ENCODE measurements at places on chromosomes 6 and 20.

GRCh38 chr20:35007413-35007812 lies 51.7 kb downstream of the MYH7B start:
- peak; percentile 1 for DNase-seq

GRCh38 chr20:60310560-60311349 lies 352.5 kb downstream of the CDH26 start:
- DNase-seq = no peak

- no peak for DNase-seq
Observed at GRCh38 chr6:3939964-3940363, 90.8 kb downstream of the FAM50B start.

DNA sequence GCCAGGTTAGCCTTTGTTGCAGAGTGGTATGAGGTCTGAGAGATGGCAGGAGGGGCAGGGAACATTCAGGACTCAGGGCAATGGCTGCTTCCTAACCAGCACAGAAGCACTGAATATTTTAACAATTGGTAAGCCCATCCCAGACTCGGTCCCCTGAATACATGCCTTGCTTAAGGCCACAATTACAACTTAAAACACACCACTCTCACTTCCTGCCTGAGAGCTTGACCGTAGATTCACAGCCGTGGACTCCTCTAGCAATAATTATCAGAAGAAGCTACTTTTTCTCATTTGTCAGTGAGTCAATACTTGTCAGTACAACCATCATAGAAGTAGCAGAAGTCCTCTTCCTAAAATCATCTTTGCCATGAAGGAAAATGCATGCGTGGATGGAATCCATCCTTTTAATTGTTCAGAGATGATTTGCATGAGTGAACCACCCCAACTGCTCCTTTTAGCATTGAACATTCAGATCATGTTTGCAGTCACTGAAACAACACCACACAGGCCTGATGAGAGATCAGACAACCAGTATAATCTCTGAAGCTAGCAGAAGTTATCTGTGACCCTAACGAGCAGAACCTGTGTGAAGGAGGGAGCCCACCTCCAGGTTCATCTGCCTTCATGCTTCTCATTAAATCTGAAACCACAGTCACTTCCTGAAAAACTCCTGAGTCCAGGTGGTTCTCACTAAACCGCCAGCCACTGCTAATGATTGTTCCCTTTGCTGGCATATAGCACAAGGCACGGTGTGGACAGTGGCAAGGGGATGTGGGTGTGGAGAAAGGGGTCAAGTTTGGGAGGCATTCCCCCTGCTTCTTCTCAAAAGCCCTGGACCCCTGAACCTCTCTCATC lies 333.9 kb upstream of the CNR1 start:
- DNase-seq = no peak

- no peak for DNase-seq
Observed at GRCh38 chr20:15563836-15564235, 1009.4 kb downstream of the KIF16B start.

DNA sequence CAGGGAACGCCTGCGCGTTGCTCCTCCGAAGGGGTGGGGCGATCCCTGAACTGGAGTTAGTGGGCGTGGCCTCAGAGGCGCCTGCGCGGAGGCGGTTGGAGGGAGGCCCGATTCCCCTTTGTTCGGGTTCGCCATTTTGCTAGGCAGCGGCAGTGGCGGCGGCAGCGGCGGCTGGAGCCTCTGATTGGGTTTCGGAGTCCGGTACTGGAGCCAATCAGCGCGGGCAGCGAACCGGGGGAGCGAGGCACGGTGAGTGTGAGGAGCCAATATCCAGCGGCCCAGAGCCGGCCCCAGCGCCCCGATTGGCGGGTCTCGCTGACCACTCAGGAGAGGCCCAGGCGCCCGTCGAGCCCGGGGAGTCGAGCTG lies at the start of gene NFYA:
Gene NFYA (plus strand): TSS at position 139 of the 367 bp plus-strand sequence. CDS start 6,116 bp downstream, outside the sequence.
- no peak for DNase-seq

- DNase-seq = no peak
Observed at GRCh38 chr6:43990275-43990626, 137.0 kb downstream of the MRPL14 start.

DNA sequence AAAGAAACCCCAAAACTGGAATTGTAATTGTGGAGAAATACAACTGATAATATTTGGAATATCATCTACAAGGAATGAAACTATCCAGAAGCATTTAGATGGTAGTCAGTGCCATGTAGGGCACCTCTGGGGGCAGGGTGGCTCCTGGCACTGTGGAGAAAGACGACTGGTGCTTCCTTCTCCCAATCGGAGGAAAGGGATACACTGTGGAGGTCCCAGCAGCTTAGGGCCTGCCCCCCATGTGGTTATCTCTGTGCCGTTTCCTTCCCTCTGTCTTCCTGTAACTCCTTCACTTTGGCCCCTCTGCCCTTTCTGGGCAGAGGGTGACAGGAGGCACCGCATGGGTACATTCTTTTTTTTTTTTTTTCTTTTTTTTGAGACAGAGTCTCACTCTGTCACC lies 178.4 kb downstream of the MTHFD1L start:
- DNase-seq = no peak

GRCh38 chr6:157143171-157143889 lies 180.0 kb downstream of the TMEM242 start:
- DNase-seq = peak; percentile 37

- DNase-seq = no peak
Observed at GRCh38 chr20:60760256-60761000, 491.6 kb upstream of the CDH4 start.

GRCh38 chr6:153511896-153512496 lies 380.9 kb upstream of the RGS17 start:
- no peak for DNase-seq

DNA sequence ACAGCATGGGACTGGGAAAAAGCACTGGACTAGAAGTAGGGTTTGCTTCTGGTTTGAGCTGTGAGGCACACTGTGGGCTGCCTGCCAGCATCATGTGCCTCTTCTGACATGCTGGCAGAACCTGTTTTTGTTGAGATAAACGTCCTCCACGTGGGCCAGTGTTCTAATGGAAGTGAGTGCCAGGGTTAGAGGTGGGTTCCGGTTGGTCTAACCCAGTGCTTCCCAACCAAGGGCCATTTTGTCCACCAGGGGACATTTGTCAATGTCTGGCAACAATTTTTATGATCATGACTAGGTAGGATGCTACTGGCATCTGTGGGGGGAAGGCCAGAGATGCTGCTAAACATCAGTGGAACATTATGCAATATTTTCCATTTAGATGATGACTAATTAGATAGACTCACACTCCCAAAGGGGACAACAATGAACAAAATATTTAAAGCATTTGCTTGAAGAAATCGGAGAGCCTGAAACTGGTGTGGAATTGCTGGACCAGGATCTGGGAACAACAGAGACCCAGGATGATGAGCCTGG lies 7.8 kb upstream of the APMAP start:
- DNase-seq = no peak

GRCh38 chr6:52534966-52535390 lies 41.9 kb downstream of the TRAM2 start:
- DNase-seq = no peak

DNA sequence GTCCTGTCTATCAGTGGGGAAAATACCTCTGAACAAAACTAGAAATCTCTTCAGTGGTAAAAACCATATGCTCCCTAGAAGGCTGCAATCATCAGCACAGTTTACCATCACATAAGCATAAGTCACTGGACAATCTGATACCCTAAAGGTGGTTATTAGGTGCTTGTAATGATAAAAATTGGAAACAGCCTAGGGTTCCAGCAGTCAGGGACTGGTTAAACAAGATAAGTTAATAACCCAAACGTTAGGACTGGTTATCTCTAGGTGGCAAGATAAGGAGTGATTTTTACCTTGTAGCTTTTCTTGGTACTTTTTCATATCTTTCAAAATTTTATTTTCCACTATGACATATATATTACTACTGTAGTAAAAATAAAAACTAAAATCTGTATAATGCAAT lies 11.0 kb downstream of the ECI2 start:
- DNase-seq = no peak

DNA sequence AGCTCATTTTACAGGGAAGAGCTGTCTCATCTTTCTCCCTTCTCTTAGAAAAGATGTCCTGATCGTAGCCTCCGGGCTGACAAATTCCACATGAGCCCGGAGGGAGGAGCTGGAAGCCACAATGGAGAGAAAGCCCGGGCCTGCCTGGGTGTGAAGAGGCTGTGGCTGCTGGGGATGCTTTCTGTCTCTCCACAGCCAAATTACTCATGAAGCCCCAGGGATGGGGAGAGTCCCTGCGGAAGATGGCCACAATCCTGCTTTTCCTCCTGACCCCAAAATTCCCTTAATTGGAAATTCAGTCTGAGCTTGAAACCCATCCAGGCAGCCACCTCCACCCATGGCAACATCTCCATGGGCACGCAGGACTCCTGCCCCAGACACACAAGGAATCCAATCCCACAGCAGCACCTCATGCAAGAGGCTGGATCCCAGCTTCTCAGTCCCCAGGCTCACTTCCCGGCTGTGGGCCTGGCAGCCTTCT lies 32.4 kb downstream of the JPH2 start:
- no peak for DNase-seq

DNA sequence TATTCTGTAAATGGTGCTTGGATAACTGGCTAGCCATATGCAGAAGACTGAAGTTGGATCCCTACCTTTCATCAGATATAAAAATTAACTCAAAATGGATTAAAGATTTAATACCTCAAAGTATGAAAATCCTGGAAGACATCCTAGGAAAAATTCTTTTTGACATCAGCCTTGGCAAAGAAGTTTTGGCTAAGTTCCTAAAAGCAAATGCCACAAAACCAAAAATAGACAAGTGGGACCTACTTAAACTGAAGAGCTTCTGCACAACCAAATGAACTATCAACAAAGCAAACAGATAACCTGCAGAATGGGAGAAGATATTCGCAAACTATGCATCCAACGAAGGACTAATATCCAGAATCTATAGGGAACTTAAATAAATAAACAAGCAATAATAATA lies 60.3 kb upstream of the RIPPLY2 start:
- DNase-seq = no peak

DNA sequence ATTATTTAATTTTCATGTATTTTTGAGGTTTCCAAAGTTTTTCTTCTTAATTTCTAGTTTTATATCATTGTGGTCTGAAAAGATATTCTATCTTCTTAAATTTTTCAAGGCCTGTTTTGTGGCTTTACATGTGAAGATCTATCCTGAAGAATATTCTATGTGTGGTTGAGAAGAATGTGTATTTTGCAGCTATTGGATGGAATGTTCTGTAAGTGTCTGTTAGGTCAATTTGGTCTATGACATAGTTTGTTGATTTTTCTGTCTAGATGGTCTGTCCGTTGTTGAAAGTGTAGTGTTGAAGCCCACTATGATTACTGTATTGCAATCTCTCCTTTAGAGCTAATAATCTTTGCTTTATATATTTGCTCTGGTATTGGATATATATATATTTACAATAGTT lies 125.7 kb downstream of the CRYBG1 start:
- DNase-seq = no peak

DNA sequence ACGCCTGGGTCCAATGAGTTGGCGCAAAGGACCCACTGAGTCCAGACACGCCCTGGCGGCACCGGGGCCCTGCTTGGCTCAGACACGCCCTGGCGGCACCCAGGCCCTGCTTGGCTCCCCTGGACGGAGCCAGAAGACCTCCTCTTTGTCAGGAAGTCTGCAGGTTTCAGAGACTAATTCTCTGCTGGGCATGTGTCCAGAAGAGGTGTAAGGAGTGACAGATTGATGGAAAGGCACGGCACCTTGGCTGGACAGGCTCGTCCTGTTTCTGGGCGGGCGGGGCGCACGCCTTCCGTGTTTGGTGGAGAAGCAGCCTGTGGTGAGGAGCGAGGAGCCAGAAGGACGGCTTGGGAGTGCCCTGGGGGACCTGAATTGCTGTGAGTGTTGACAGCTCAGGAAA lies 23.1 kb upstream of the DACT2 start:
- DNase-seq = no peak

- DNase-seq = peak; percentile 9
Observed at GRCh38 chr20:63085151-63085861, 78.5 kb upstream of the BHLHE23 start.

DNA sequence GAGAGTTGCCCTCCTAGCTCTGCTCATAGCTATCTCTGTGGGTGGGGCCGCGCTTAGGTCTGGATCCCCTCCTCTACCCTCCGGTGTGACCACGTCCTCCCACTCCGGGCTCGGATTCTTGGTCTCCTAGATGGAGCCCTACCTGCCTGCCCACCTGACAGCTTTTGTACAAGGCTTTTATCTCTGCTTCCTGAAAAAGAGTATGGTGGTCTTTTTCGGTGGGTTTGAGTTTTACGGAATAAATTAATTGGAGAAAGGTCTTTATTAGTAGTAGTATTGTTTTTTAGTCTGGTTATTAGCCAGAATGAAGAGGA lies 773 bp downstream of the SMAP1 start:
- DNase-seq = no peak

- DNase-seq = no peak
Observed at GRCh38 chr6:33794910-33795623, 6.1 kb upstream of the LEMD2 start.

DNA sequence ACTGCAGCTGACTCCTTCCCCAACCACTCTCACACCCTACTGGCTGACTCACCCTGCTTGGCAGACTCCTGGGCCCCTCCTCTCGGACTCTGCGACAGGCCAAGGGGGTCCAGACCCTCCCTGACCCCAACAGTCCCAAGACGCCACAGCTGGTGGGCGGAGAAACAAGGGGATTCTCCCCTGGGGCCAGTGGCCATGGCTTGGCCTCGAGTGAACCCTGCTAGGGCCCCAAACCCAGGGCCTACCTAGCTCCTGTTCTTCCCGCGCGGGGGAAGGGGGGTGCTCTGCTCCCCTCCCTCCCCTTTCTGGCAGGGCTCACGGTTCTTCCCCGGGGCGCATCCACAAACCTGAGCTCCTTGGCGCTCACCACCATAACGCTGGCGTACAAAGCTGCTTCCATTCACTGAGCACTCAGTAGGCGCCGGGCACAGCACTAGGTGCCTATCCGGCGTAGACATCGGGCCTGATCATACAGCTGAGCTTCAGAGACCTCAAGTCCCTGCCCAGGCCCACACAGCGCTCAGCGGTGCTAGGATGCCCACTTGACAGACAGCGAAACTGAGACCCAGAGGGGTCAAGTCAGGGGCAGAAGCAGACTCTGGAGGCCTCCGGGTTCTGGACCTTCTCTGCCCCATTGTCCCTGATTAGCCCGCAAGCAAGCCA lies 597 bp downstream of the ADA start:
- DNase-seq = no peak

DNA sequence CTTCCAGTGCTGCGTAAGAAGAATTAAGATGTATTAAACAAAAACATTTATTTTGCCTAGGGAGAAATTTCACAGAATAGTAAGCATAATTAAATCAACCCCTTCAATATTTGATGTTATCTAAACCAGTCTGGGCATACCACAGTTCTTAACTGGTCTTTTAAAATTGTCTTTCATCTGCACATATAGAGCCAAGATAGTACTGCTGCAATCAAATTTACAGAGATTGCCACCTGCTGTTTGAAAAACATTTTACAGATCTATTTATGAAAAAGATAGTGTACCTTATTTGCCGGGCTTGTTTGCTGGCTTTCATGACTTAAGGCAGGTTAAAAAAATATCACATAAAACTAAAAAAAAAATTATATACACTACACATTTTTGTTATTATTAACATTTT lies 323.2 kb downstream of the ADGRB3 start:
- DNase-seq = no peak

- no peak for DNase-seq
Observed at GRCh38 chr20:11281240-11281639, 607.4 kb upstream of the JAG1 start.

Measured in CD4-positive, alpha-beta T cell treated with Interleukin-15 for 1 hour (primary cell).